ENCODE measurements at places on chromosomes 13 and 19. TPM values are rescaled to one million over a fixed set of nuclear protein-coding genes. Genes with fewer than 3 reads are reported as not detected.
A peak's percentile ranks its signal among the peaks of the same experiment; 100 is the strongest.

GRCh38 chr13:43260999-43261398 lies 237.6 kb downstream of the DNAJC15 start:
- peak; percentile 12 for DNase-seq

The TNNT1 gene
- 23.9 TPM for total RNA-seq

DNA sequence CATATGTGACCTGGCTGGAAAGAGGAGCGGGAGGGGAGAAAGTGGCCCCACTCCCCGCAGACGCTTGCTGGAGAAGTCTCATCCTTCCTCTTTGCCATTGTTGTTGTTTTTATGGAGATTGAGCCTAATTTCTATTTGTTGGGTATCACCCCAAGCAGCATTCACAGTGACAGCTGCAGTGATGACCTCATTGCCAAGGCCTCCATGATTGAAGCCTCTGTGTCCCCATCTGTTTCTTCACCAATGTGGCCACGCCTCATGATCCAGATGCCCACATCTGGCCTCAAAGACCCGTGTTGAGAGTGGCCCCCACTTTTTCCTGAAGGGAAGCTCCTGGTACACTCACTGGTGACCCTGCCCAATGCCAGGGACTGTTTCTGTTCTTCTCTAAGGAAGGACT lies 154.2 kb downstream of the SLC7A1 start:
- DNase-seq: no peak

The IRGC gene
- not detected for total RNA-seq

GRCh38 chr13:110799246-110800236 lies 86.0 kb downstream of the ING1 start:
- peak; percentile 52 for DNase-seq

DNA sequence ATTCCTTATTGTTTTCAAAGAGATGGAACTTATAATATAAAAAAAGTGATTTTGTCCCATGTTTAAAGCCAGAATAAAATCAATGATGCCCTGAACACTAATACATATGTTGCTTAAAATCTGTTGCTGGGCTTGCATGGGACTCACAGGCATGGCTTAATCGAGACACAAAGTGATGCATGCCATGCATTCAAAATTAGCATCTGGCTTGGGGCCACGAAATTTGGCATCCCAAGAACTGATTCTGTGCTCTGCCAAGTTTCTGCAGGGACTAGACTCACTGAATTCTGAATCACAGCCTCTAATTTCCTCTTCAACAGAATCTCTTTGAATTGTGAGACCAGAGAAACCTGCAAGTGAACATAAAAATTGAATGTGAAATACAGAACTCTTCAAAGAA lies 109.2 kb downstream of the PCDH17 start:
- no peak for DNase-seq

The CLDN10 gene
- not detected for total RNA-seq

DNA sequence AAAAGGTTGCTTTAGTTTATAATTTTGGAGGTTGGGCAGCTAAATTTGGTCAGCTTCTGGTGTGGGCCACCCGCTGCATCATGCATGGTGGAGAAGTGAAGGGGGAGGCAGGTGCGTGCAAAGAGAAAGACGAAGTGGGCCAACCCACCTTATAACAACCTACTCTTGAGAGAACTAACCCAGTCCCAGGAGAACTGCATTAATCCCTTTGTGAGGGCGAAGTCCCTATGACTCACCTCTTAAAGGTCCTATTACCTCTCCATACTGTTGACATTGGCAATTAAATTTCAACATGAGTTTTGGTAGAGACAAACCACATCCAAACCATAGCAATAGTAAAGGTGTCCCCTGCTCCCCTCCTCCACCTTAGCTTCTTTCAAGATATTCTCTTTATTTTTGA lies 7.7 kb upstream of the FGF9 start:
- peak; percentile 59 for DNase-seq

The OR7A5 gene
- not detected for total RNA-seq
